ENCODE measurements at places on chromosomes 11 and 22.

DNA sequence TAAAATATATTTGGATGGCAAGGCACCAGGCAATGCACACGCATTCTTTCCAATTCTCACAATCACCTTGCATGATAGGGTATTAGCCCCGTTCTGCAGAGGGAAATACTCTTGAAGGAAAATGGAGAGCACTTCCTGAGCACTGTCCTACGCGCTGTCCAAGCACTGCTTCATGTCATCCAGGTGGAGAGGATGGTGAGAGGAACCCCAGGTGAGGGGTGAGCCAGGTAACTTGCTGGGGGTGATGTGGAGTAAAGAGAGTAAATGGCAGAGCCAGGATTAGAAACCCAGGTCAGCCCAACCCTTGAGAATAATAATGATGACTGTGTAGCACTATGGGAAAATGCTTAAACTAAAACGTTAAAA lies 711 bp upstream of the PACSIN2 start:
- no peak for DNase-seq

- no peak for DNase-seq
Observed at GRCh38 chr22:37283393-37283937, 1.2 kb downstream of the CYTH4 start.

DNA sequence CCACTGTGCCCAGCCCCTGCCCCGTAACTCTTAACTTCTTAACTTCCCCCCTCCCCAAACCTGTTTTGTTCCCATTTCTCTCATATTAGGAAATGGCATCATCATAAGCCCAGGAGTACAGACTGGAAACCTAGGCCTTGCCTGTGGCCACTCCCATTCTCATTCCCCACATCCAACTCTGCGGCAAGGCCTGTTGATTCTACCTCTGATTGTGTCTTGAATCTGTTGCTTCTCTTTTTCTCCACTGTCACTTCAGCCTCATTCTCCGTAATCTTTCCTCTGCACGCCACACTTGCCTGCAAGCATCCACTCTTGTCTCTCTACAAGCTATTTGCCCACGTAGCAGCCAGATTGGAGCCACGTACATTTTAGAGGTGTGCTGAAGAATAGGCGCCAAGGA lies 25.2 kb downstream of the SGSM3 start:
- no peak for DNase-seq

DNA sequence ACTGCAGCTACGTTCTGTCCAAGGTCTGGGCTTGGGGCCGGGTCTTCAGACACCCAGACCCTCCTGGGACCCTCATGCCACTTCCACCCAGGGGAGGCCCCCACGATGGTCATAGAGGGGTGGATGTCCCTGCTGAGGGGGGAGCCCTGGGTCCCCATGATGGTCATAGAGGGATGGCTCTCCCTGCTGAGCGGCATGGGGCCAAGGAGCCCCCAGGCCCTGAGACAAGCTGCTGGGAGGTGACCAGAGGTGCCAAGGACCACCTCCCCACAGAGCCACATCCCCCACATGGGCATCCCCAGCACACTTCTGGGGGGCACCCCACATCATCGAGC lies 7.2 kb downstream of the MUC5B start:
- no peak for DNase-seq

DNA sequence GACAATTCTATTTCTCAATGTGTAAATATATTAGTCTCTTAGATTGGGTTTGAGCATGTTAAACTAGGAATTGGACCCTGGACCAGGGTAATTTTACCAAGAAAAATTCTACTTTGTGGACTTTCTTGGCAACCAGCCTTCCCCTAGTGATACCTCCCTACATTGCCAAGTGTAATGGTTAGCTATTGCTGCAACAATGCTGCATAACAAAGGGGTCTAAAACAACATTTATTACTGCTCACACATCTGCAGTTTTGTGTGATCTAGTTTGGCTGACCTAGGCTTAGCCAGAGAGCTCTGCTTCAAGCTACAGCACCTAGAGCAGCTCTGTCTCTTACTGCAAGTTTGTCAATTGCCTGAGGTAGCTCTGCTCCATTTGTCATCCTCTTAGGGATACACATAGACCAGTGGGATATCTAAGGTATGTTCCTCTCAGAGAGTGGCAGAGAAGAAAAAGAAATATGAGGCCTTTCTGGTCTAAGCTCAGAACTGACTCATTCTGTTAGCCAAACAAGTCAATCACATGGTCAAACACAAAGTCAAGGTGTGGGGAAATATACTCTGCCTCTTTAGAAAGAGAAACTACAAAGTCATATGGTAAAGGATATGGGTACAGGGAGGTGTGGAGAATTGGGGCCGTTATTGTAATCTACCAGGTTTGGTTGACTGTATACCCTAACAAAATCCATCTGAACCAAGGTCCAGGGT lies 2.0 kb upstream of the LAYN start:
- no peak for DNase-seq

GRCh38 chr11:112318184-112318591 lies 57.5 kb upstream of the PLET1 start:
- no peak for DNase-seq

- DNase-seq, result no peak
Observed at GRCh38 chr11:44943696-44944095, 7.0 kb downstream of the TP53I11 start.

GRCh38 chr11:108734283-108734682 lies 69.4 kb downstream of the DDX10 start:
- DNase-seq, result no peak

GRCh38 chr11:24575392-24575791 lies 78.5 kb downstream of the LUZP2 start:
- no peak for DNase-seq

DNA sequence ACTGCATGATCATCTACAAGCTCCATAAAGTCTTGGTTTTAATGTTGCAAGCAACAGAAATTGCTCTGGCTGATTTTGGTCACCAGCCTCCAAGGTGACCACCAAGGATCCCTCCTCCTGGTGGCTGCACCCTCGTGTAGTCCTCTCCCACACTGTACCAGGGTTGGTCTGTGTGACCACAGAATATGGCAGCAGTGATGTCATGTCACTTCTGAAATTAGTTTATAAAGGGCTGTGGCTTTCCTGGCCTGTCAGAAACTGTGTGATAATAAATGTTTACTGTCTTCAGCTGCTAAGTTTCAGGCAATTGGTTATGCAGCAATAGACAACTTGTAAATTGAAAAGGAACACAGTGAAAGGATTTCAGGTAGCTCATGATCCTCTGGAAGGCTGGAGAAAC lies 5.3 kb upstream of the PRDM11 start:
- no peak for DNase-seq

DNA sequence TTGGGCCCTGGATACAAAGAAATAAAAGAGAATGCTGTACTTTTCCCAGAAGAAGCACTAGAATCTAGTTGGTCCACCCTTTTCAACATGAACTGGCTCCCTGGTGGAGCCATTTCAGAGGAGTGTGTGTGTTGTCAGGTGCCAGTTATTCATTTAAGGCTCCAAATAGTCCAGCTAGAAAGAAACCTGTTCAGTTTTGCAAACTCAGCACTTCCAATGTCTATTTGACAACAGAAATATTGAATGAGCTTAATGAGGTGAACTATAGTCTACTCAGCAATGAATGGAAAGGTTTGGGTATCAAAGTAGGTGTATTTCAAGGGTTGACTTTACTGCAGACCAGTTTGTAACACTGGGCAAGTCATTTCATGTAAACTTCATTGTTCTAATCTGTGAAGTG lies 2.1 kb downstream of the OR8D1 start:
- no peak for DNase-seq

GRCh38 chr11:41039592-41039991 lies 419.9 kb downstream of the LRRC4C start:
- no peak for DNase-seq

- no peak for DNase-seq
Observed at GRCh38 chr11:66069715-66070603, at the start of gene PACS1. PACS1 (plus strand) TSS chr11:66070272; CDS start chr11:66070487, 215 bp downstream.

DNA sequence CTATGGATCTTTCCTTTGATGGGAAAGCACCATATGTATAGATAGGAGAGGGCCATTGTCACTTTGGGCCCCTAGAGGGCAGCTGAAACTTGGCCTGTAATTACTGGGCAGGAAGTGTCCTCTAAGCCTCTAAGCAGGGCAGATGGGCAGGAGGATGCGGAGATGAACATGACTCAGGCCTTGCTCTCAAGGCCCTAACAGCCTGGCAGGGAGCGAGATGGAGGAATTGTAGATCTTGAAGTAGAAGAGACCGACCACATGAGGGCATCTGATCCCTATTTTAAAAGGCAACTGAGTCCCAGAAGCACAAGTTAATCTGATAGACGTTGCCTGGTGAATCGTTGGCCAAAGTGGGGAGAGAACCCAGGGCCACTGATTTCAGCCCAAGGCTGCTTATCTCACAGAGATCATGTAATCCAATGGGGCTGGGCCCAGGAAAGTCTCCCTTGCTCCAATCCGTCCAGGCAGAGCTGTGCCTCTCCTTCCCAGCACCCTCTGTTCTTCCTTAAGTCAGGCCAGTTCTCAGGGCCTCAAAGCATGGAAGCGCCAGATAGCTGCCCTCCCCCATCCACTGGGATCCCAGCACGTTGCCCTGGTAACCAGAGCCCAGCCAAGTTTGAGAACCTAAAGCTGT lies 2.5 kb upstream of the SEPTIN3 start:
- DNase-seq, result peak; percentile 25

Data from DMS 273 treated with DMSO at 0.1 percent for 48 hours (cell line).